ENCODE measurements at places on chromosomes 3 and 15.

GRCh38 chr3:2657971-2658370 lies 452.2 kb downstream of the IL5RA start:
- DNase-seq, result no peak

GRCh38 chr3:14483286-14483685 lies 56.9 kb downstream of the GRIP2 start:
- no peak for DNase-seq

- no peak for DNase-seq
Measured at GRCh38 chr15:89307791-89308190, 26.8 kb downstream of the POLG start.

DNA sequence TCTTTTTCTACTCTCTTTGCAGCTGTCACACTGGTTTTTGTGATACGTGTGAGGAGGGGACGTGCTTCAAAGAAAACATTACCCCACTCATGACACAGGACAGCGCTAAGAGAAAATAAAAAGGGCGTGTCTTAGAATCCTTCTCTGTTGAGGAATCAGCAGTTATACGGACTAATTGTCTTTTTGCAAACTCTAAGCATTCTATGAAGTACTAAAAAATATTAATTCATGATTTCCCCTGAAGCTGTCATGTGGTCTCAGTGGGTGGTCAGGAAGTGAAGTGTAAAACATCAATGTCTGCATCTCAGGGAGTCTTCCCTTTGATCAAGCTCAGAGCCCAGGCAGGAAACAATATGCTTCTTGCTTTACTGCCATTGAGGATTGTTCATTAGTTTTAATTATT lies 117.5 kb upstream of the CRBN start:
- no peak for DNase-seq
